ENCODE measurements at places on chromosomes 6 and 20.

DNA sequence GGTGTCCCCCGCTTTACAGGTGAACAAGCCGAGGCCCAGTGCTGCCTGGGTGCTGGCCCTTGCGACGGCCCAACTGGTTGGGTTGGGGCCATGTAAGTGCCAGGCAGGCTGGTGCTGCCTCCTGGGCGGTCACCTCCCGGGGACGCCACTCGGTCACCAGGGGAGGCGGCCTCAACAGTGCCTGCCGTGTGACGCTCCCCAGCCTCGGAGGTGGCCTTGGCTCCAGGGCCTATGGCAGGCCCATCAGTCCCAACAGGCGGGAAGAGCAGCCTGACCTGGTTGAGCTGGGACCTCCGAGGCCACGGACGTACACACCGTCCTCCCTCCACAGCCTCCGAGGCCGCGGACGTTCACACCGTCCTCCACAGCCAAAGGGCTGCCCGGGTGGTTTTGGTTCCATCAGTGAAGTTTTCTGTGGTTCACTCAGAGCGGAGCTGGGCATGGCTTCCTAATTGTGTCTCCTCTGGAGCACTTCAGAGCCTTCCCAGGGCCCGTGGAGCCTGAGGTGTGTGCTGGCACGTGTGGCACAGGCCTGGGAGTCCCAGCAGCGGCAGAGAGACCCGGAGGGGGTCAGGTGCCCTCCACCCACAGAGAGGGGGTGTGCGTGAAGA is 19.3 kb upstream of the SLCO4A1 start:
- no peak for DNase-seq

DNA sequence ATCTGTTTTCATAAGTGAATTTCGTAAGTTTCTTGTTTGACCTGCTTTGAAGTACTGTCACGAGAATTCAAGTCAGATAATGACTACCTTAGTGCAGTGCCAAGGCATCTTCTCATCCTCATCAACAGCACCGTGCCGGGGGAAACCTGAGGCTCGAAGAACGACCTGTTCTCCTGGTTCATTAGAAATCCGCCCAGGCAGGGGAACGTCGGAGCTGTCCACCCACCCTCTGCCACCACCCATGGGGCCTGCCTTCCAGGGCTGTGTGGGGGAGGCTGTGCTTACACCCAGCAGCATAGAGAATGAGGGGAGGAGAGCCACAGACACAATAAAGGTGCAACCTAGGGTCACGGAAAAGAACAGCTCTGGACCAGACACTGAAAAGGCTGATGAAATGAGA is 101.6 kb downstream of the RAMACL start:
- no peak for DNase-seq

DNA sequence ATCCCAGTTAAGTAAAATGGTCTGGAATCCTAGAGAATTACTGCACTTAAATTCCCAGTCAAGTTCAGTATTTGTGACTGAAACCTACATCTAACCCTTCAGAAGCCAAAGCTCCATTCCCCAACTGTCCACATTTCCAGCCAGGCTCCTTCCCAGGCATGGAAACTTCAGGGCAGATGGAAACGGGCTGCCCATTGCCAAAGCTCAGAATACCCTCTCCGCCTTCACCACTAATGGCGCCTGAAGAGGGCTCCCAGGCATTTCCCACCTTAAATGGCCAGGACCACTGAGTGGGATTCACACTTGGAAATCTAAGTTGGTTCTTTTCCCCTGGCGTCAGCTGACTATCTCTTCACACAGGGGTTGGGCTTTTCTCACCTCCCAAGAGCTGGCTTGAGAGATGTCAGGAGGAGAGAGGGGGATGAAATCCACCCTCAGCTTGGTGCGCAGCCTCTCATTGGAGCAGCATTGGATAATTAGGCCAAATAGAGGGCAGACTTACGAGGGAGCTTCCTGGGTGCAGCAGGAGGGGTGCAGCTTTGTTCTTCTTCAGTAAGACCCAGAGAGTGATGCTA is 82.9 kb downstream of the ANKRD60 start:
- no peak for DNase-seq

GRCh38 chr20:63939061-63939935 is 16.9 kb downstream of the UCKL1 start:
- DNase-seq = no peak

DNA sequence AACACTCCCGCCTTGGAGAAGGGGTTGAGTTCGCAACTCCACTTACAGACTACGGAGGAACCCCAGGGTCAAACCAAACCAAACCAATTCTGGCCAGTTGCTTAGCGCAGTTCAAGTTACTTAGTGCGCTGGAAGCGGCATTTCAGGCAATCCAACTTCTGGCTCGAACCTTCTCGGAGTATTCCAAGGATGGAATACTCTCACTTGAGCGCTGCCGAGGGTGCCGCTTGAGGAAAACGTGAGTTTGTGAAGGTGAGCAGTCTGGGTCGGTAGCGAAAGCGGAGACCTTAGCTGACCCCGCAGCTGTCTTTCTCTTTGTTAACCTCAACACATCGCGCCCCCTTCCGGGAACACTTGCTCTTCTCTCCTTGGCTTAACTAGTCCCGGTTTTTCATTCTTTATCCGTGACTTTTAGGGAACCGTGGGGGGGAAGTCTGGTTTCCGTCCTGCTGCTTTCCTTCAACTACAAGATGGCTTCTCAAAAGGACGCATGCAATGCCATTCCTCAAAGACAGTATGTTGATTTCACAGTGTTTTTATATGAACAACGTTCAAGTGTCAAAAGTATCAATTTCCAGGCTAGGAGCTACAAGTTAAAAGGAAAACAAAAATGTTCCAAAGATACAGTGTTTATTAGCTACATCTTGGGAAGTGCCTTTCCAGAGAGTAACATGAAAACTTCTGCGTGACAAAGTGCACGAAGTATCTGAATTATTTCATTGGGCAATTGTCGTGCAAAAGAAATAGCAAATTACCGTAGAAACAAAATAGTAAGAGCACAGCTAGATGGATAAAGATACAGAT is 741 bp upstream of the PNISR start:
- peak; percentile 97 for DNase-seq

GRCh38 chr20:8356806-8357205 is 224.7 kb downstream of the PLCB1 start:
- DNase-seq = no peak

DNA sequence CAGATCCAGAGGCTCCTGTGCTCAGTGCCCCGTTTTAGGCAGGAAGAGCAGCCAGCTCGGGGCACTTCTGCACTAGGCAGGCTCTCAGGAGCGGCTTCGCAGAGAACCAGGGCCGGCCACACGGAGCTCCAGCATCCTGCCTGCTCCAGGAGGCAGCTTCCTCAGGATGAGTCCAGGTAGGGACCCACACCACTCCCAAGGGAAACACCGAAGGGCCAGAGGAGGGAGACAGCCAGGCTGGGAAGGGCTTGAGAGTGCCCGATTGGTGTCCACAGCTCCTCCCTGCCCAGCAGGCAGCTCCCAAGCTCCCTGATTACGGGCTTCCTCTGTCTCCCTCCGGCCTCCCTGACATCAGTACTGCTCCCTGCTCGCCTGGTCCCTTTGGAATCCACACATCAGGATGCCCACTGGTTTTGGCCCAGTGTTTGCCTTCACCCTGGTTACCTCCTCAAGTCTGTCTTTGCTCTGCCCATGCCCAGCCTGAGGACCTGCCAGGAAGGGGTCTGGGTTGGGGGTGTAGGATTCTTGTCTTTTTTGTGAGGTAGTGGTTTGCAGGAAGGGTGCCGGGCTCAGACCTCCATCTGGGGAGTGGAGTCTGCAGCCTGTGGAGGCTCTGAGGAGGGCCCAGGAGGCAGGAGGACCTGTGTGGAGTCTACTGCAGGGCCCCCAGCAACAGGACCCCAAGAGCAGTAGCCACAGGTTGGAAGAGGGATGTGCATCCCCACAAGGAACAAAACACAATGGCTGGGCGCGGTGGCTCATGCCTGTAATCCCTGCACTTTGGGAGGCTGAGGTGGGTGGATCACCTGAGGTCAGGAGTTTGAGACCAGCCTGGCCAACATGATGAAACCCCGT is 11.2 kb upstream of the PYGB start:
- DNase-seq = no peak

- DNase-seq = peak; percentile 26
Measured at GRCh38 chr6:12233693-12234571, 56.2 kb upstream of the EDN1 start.

DNA sequence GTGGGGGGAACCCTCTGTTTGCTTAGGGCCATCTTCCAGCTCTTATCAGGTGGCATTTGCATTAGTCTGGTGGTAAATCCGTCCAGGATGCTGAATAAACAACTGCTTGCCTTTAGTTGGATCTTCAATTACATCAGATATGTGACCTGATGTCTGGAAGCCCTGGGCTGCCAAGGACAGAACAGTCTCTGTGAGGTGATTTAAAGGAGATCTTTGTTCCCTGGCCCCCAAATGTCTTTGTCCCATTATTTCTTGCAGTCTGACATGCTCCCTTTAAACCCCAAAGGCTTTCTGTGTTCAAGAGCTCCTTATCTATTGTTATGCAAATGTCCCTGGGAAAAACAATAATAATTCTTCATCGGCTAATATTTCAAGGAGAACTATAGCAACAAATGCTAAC is 84.6 kb upstream of the SPTLC3 start:
- no peak for DNase-seq

DNA sequence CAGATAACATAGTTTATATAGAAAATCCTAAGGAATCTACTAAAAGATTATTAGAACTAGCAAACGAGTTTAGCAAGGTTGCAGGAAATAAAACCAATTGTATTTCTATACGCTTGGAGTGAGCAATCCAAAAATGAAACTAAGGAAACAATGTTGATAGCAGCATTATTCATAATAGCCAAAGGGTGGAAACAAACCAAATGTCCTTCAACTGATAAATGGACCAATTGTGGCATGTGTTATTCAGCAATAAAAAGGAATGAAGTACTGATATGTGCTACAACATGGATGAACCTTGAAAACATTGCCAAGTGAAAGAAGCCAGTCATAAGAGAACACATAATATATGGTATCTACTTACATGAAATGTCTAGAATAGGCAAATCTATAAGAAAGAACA is 101.0 kb upstream of the VSTM2L start:
- no peak for DNase-seq

DNA sequence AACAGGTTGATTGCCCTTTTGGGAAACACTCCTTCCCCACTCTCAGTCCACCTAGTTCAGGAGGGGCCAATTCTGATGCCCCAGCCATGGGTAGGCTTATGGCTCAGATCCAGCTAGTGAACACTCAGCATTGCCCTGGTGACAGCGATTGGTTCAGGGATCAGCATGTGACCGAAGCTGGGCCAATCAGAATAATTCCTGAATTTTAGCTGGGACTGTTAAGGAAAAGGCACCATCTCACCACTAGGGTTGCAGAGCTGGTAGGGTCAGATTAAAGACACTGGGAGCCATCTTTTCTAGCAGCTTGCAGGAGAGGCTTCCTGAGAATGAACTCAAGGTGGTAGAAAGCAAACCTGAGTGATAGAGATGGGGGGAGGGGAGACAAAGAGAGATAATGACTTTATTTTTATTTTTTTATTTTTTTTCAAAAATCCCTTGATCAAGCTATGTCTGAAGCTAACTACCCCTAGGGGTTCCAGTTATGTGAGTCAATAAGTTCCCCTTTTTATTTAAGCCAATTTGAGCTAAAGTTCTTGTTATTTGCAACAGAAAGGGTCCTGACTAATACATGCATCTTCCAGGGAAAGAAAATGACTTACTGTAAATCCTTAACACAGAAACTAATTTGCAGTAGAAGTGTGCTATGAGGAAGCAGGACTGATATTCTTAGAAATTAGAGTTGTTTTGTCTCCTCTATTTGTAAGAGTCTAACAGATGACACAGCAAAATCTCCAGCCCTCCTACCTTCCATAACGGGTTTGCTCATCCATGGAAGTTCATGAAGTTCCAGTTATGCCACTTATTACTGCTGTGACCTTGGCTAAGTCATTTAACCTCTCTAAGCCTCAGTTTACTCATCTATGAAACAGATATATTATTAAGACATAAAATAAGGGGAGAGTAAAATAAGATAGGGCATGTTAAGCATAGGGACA is 44.7 kb downstream of the EYA2 start:
- DNase-seq = peak; percentile 55

DNA sequence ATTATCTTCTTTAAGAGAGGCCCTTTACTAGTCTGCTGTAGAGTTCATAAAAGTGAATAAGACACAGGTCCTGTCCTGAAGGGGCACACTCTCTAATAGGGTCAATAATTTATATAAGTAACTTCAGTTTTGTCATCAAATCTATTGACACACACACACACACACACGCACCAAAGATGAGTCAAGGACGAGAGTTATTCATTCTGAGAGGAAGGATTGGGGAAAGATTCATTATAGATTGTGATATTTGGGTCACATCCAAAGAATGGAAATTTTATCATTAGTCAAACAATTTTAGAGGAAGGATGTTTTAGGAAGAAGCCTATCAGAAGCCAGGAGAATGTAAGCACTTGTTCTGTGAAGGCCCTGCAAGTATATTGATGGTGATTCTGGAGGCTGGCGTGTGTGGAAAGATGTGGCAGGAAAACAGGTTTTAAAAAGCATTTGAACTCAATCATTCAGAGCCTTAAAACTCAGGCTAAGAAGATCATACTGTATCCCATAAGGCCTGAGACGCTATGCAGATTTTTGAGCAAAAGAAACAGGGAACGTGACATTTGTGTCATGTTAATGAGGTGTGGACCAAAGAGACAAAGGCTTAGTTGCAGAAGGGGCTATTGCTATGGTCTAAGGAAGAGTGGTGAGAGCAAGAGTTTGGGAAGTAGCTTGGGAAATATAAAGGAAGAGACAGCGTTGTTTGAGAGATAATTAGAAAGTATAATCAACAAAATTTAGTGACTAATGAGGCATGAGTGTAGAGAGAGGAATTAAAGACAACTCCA is 161.4 kb upstream of the PREP start:
- no peak for DNase-seq

GRCh38 chr6:15845492-15845891 is 182.7 kb upstream of the DTNBP1 start:
- DNase-seq = no peak

GRCh38 chr6:130946076-130946475 is 117.0 kb downstream of the EPB41L2 start:
- DNase-seq = no peak

DNA sequence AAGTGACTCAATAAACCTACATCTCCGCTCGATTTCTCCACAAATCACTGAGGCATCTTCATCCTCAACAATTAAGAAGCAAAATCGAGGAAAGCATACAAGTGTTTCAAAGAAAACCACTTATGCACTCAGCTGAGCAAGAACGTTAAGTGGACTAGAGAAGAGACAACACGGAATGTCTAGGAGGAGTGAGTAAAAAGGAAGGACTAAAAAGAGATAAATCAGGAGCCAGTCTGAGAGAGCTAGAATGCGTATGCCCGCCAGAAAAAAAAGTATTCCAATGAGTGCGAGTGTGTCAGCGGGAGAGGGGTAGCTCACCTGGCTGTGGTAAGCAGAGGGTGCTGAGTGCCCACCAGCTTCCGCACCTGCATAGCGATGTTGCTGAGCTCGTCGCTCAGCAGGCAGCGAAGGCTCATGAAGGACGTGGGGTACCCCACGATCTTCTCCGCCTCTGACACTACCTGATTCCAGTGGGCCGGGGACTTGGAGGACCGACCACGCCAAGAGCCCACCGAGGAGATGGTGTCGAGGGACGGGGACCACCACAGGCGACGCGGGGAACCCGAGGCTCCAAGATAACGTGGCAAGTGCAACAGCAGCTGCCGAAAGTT is 587 bp downstream of the PDSS2 start:
- DNase-seq = peak; percentile 68

All from ELF-1 (cell line).